ENCODE measurements at places on chromosomes 6 and 20.

GRCh38 chr6:136404007-136404406 is 114.4 kb upstream of the BCLAF1 start:
- no peak for DNase-seq

DNA sequence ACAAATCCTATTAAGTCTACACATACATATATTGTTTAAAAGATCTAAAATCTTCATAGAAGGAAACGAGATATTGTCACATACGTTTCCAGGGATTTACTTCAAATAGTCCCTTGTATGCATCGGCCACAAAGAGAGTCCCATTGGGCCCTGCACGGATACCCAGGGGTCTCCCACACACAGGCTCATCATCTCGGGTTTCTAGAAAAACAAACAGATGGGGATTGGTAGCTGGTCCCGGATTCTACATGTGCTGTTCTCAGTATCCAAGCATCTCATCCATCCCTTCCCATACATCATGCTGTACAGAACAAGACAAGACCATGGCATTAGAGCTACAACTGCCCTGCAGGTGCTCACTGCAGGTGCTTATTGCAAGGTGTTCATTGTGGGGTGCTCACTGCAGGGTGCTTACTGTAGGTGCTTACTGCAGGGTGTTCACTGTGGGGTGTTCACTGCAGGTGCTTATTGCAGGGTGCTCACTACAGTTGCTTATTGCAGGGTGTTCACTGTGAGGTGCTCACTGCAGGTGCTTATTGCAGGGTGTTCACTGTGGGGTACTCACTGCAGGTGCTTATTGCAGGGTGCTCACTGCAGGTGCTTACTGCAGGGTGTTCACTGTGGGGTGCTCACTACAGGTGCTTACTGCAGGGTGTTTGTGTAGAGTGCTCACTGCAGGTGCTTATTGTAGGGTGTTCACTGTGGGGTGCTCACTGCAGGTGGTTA is 21.0 kb downstream of the APMAP start:
- DNase-seq: no peak

- no peak for DNase-seq
Measured at GRCh38 chr6:37515712-37516075, 16.0 kb upstream of the CCDC167 start.

GRCh38 chr20:62367136-62367632 is at the start of gene LAMA5:
TSS of gene LAMA5 (minus strand) at chr20:62367312. CDS start at chr20:62367245, 67 bp downstream.
- no peak for DNase-seq

- peak; percentile 72 for DNase-seq
Measured at GRCh38 chr6:45946352-45946751, 69.3 kb downstream of the CLIC5 start.

DNA sequence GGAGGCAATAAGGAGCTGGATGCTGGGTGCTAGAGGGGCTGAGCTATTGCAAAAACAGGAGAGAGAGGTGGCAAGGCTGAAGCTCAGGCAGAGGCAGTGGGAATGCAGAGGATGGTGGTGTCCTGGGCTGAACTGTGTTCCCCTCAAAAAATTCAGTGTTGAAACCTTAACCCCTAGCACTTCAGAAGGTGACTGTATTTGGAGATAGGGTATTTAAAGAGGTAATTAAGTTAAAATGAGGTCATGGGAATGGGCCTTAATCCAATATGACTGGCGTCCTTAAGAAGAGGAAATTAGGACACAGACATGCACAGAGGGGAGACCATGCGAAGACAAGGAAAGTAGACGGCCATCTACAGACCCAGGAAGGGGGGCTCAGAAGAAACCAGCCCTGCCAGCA is 11.5 kb upstream of the MMP9 start:
- no peak for DNase-seq

DNA sequence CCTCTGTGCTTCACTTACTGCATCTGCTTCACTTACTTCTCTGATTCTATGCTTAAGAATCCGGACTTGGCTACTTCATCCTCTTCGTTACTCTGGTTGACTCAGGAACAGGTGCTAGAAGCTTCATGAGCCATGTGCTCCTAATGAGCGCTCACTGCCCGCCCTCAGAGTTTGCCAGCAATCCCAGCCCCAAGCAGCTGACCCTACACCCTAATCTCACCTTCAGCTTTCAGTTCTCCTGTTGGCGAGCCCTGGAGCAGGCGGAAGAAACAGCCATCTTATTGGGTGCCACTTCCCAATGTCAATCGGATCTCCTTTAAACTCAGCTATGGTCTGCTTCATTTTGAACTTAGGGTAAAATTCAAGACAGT is 61.3 kb downstream of the FOXA2 start:
- DNase-seq: no peak

GRCh38 chr20:60191014-60191413 is 232.8 kb downstream of the CDH26 start:
- DNase-seq: no peak

- no peak for DNase-seq
Measured at GRCh38 chr6:136539967-136540652, 10.1 kb downstream of the MAP7 start.

DNA sequence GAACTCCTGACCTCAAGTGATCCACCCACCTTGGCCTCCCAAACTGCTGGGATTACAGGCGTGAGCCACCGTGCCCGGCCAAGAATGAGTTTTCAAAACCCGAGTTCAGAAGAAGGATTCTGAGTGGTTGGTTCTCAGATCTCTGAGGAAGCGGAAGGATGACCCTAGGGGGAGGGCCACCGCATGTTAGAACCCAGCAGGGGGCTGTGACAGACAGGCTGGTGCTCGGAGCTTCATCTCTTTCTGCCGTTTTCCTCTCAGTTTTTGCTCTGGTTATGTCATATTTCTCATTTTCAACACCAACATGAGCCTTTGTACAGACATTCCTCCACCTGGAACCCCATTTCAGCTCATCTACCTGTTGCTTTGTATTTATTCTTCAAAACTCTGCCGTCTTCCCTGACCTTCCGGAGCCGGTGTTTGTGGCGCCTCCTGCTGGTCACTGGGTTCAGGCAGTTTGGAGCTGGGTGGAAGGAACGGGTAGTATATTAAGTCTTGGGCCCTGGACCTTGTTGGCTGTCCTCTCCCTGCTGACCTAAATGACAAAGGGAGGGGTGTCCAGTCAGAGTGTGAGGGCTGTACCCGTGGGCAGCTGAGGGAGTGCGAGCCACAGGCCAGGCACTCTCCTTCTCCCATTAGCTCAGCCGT is at the start of gene DEFB123:
TSS of gene DEFB123 (plus strand) at position 621 of the 648 bp plus-strand sequence. CDS start 67 bp downstream, outside the sequence.
- DNase-seq: no peak

GRCh38 chr6:31393932-31394331 is 9.5 kb upstream of the MICA start:
- no peak for DNase-seq

DNA sequence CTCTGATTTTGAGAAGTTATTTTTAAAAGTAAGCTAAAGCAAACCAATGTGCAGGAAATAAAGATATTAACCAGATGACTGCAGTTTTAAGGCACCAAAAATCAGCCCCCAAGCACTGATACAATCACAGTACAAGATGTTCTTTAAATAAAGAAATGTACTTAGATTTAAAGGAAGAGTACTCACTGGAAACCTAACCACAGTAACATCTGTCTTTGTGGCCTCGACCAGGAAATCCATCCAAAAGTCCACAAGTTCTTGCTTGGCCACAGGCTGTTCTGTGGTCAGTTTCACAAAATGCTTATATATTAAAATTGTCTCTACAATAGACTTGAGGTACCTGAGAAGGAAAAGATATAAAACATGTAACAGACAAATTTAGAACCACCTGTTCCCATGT is 105.9 kb upstream of the MAP7 start:
- DNase-seq: no peak

- DNase-seq: no peak
Measured at GRCh38 chr20:1930165-1930564, 35.0 kb downstream of the SIRPA start.

DNA sequence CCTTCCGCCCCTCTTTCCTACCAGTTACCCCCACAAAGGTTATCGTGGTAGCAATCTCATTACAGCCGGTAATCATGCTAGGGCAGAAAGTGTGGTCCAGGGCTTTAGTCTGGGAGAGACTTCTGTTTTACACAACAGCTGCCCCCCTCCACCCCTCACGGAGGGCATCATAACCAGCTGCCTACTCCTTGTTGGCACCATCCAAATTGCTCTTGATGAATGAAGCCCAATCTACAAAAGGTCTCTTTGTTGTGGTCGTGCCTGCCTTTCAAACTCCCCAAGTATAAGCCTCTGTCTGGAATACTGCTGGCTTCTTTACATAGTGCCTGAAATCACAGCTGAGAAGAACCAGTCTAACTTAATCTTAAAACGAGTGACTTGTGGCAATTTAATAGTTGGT is 157.9 kb downstream of the INSM1 start:
- DNase-seq: no peak

GRCh38 chr20:8388707-8389106 is 256.6 kb downstream of the PLCB1 start:
- DNase-seq: no peak
